ENCODE measurements at places on chromosomes 7 and 10.
A peak's percentile ranks its signal among the peaks of the same experiment; 100 is the strongest.

- no peak for DNase-seq
Measured at GRCh38 chr10:44673245-44673983, 237.7 kb upstream of the TMEM72 start.

GRCh38 chr7:117715784-117716445, 157.3 kb downstream of the CTTNBP2 start:
- DNase-seq: peak; percentile 17

- DNase-seq: no peak
Measured at GRCh38 chr10:110493832-110494426, 3.8 kb upstream of the DUSP5 start.

DNA sequence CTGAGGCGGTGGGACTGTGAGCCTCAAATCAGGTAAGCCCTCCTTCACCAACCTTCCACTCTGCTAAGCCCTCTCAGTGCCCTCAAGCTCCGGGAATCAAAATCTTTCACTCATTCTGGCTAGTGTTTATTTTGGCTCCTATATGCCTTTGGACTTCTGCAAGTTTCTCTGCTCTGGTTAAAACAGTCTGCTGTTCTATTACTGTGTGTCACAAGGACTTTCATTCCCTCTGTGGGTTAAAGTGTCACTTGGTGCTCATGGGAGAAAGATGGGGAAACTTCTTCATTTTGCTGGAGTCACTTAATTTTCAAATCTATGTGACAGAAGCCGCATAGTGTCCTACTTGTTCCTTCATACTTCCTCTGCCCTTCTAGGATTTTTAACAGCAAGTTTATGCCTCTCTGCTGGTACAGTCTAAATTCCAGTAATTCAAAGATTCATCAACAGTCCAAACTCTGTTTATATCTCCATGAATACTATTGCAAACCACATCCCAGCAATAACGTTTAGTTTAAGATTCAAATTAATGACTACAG, 61.3 kb downstream of the CD36 start:
- no peak for DNase-seq

- no peak for DNase-seq
Measured at GRCh38 chr7:3995187-3995586, 686.9 kb upstream of the FOXK1 start.

- DNase-seq: no peak
Measured at GRCh38 chr10:24156686-24157085, 52.3 kb upstream of the KIAA1217 start.

DNA sequence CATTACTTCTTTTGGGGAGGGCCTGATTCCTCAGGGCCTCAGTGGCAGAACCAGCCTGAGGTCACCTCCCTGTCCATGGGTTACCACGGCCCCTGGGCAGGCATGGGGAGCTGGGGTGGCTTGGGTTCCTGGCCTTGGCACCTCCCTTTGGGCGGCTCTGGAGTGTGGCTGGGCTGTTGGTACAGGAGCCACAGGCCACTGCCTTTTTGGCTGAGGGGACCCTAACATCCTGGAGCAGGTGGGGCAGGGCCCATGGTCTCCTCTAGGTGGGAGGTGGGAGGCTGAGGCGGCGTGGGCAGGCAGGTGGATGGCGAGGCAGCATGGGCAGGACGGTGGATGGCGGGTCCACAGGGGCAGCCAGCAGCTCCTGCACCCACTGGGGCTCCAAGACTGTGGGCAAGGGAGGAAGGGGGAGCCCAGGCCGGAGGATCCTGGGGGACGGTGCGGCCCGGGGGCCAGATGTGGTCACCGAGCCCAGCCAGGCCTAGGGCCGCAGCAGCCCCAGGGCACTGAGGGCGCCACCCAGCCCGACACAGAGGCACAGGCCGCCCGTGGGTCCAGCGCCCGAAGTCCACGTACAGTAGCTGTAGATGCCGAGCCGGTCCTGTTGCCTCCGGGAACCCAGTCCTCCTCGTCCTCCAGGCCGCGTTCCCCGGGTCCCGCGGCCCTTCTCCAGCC, 2.4 kb upstream of the SYCE1 start:
- no peak for DNase-seq

GRCh38 chr10:79161557-79161956, 92.8 kb downstream of the ZMIZ1 start:
- DNase-seq: no peak

GRCh38 chr7:68381731-68382130, 1216.5 kb upstream of the AUTS2 start:
- no peak for DNase-seq

GRCh38 chr7:157570531-157571200, 233.9 kb downstream of the DNAJB6 start:
- DNase-seq: no peak

DNA sequence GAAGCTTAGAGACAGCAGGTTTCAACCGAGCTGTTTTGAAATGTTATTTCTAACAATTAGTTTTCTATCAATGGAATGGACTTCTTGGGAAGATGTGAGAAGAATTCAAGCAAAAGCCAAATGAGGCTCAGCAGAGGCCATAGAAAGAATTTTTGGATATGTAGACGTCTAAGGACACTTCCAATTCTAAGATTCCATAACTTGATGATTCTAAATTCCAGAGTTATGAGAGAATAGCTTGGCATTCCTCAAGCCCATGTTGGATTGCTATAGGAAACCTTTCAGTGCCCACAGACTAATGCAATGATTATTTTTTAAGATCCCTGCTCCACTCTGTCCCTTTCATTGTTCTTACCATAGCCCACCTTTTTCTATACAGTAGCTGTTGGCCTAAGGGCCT, 77.2 kb upstream of the PALS2 start:
- DNase-seq: no peak

GRCh38 chr10:101536800-101537199, 51.3 kb downstream of the POLL start:
- no peak for DNase-seq

GRCh38 chr7:29896685-29897411, 90.5 kb downstream of the WIPF3 start:
- no peak for DNase-seq

GRCh38 chr7:33654676-33655075, 250.7 kb upstream of the BMPER start:
- no peak for DNase-seq

DNA sequence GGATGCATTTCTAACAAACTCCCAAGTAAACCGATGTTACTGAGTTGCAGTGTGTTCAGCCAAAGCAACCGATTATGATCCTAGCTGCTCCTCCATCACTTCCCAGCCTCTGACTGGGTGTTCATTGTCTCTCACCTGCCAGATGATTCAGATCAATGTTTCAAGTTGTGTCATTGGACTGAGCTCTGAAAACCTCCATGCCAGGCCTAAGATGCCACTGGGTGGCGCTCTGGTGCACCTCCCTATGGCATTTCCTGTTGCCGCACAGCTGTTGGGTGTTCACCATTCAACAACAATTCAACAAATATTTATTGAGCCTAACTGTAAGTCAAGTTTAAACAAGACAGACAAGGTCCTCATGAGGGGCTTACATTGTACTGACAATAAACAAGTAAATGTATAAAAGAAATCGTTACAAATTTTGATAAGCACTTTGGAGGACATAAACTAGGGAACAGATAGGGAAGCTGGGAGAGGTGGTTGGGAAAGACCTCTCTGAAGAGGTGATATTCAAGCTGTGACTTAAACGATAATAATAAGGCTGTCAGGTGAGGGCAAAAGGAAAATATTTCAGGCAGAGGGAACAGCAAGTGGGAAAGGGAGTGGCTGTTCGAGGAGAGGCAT, 22.8 kb downstream of the RGR start:
- no peak for DNase-seq

GRCh38 chr7:129857313-129857712, 95.4 kb downstream of the UBE2H start:
- DNase-seq: no peak

- peak; percentile 4 for DNase-seq
Measured at GRCh38 chr7:36787933-36788378, 63.7 kb upstream of the AOAH start.

GRCh38 chr7:139998572-139998971, 64.2 kb downstream of the PARP12 start:
- DNase-seq: no peak

DNA sequence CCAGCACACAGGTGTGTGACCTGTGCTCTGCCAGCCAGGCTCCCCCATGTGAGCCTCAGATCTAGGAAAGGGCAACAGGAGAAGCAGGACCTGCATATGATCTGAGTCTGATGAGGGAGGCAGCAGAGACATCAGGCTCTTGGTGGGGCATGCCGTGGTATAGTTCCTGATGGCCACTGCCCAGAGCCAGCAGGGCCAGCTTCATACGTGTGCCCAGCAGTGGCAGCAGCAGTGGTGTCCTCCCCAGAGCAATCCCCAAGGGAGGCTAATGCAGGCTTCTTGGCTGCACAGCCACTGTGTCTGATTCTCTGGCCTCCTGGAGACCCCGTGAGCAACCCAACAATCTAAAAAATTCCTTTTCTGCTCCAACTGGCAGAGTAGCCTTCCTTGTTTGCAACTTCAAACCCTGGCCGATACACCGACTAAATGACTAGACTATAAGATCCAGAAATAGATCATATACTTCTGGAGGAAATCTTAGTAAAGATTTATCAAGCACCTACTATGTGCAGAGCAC, 230.6 kb upstream of the ZMIZ1 start:
- DNase-seq: no peak

Data from GM18507 (cell line).